ENCODE measurements at places on chromosomes 4 and X.

DNA sequence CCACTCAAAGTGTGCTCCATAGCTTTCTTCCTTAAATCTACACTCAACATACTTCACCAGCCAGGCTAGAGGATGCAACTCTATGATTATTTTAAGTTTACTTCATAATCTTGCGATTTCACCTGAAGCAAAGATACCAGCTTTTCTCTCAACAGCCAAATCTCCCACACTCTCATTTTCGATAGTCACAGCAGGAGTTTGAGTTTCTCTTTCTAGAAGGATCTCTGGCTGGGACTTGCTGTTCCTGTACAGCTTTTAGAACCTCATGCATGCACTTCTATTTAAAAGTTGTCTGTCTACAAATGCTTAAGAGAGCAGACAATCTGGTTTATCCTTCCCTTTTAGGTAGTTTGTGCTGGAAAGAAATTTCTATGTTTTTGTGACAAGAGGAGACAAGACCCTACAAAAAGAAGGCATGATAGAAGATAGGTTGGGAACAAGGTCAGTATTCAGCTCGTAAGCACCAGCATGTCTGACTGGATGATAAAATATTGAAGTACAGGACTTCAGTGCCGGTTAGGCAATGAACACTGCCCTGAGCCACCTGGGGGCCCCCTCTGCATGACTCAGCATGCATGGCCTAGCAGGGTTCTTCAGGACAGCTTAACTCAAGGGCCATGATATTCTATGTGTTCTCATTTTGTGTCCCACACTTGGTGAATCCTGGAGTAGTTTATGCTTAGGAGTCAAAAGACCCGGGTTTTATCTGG, 65.6 kb downstream of the ATXN3L start:
- no peak for DNase-seq

DNA sequence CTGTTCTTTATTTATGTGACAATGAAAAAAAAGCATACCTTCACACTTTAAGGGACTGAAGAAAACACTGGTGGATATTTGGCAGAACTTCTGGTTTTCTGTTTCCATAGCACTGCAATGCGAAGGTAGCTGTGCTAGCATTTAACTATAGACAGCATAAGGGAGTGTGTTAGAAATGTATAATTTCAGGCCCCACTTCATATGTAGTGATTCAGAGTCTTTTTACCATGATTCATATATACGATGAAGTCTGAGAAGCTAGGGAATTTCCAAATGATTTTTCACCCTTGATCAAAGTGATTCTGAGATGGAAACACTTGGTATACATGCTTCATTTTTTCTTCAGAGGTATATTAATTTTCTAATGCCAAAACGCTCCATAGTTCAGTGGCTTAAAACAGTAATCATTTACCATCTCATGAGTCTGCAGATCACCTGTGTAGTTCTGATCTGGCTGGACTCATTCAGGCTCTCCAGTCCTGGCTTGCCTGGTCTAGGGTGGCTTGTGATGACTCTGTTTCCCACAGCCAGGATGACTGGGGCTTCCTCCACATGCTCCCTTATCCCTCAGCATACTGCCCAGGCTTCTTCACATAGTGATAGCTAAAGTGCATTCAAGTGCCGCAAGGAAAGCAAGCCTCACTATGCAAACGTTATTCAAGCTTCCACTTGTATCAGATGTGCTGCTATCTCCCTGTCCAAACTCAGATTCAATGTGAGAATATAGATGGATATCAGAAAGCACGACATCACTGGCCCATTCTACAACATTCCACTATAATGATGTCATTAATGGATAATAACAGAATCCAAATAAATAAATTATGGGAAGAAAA, 790.1 kb downstream of the TECRL start:
- DNase-seq: no peak

GRCh38 chr4:138445098-138445497, 202.9 kb upstream of the SLC7A11 start:
- DNase-seq: no peak

- DNase-seq: no peak
These were observed 268.5 kb downstream of the ARAP2 start for GRCh38 chr4:35975617-35976355.

DNA sequence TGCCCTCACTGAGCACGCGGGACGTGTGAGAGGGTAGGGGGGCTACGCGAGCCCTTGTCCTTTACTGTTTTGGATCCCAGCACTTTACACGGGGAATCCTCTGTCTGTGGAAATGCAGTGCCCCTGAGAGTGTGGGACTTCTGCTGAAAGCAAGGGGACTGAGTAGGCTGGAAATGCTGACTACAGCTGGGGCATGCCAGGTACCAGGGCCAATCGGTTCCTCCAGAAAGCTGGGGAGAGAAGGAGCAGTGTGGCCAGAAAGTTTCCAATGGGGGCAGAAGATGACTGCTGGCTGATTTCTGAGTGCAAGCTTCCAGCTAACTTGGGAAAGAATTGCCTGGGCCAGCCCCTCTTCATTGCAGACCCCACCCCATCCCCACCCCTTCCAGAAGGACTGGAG, 1.5 kb downstream of the NHSL2 start:
- no peak for DNase-seq

DNA sequence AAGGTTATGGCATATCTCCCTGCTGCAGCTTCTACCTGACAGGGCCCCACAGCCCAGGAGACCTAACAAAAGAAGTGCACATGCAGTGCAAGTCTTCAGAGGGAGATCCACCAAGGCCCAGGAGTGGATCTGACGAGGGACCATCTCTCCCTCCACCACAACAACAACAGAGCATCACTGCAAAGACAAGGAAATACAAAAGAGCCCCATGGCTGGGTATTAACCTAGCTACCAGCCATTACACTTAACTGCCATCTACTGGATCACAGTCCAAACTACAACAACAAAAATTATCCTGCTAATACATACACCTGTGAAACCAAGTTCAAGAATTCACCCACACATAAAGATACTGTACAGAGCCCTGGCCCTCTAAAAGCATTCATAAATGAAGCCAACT, 280.2 kb upstream of the SLC7A11 start:
- DNase-seq: no peak

DNA sequence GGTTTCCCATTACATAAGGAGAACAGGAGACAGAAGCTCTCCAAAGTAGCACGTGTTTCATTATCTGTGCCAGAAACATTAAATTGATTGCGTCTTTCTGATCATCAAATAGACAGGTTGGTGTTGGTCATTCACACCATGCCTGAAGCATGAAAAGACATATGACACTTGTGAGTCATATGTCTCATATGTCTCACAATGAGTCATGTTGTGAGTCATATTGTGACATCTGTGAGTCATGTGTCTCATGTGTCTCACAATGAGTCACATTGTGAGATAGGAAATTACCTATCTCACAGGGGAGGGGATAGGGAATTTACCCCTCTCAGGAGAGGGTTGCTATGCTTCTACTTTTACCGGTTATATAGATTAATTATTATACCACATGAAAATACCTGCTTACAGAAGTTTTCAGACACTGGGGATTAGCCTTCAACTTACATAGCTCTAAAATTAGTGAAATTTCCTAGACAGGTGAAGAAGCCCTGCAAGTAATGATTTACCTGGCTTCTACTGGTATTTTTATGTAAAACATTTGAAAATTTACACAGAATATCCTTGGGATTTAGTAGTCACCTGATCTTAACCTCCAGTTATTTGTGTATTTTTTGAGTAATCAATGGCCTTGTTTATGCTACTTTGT, 80.8 kb downstream of the NPFFR2 start:
- DNase-seq: no peak

DNA sequence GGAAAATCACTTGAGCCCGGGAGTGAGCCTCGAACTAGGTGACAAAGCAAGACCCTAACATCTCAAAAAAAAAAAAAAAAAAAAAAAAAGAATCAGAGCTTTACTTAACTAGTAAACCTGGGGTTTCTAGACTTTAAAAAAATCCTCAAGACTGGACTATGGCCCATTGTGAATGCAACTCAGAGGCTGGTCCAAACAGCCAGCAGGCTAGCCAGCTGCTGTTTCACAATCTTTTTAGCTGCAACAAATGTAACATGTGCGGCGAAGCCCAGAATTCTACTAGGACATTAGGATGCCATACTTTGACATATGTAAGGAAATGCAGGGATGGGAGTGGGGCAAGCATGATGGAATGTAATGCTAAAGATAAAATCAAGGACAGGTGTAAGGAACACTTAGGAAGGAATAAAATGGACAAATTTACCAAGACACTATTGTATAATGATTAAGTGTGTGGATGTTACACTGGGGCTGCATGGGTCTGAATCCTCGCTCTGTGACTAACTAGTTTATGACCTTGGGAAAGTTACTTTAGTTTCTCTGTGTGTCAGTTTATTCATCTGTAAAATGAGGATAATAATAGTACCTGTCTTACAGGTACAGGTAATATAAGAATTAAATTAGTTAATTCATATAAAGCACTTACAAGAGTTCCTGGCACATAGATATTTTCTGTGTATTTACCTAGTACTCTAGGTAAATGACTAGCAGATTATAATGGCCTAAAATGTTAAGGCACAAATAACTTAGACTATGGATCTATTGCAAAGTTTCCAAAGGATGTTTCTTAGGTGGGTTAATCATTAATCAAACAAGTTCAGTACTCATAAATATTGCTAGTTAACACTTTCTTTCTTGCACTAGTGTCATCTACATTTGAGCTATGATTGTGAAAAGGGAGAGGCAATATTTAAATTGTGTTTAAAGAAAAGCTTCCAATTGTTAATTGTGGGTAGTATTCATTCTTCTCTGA, 49.5 kb downstream of the HELQ start:
- no peak for DNase-seq
